Left lung (tissue), 14 donors: ENCODE measurements at places on chromosomes 11 and 22. TPM values are rescaled to one million over a fixed set of nuclear protein-coding genes. Genes with fewer than 3 reads are reported as not detected.

The OR52E8 gene
- not detected for polyA plus RNA-seq

DNA sequence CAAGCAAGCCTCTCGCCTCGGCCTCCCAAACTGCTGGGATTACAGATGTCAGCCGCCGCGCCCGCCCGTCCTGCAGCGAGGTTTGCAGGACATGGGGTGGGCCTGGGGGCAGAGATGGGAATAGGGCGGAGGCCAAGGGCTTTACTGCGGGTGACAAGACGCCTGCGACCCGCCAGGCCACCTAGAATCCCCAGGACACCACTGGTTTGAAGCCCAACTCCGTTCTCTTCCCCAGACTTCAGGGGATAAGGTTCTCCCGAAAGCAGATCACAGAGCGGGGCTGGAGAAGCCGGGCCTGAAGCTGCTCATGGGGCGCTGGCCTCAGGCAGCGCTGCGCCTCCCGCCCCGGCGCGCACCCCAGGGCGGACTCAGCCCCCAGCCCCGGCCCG is 354 bp downstream of the POLR2L start:
- no peak for DNase-seq

GRCh38 chr11:119144825-119145486 is 3.9 kb upstream of the ABCG4 start:
- no peak for DNase-seq

DNA sequence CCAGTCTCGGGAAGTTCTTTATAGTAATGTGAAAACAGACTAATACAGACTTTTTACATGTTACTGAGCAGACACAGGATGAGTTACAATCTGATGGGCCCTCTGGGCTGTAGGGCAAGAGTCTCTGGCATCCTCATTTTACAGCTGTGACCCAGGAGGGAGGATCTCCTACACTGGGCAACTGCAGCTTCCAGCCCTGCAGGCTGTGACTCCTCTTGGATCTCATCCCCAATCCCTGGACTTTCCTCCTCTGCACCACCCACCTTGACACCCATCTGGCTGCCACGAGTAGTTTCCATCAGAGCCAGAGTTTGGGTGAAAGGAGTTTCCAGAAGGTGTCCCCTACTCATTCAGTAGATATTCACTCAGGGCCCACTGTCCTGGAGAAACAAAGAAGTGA is 48.9 kb upstream of the MYEOV start:
- no peak for DNase-seq

The PDGFB gene
- 20.8 TPM for polyA plus RNA-seq

- DNase-seq = peak; percentile 63
Measured at GRCh38 chr11:3091846-3092602, 34.8 kb upstream of the CARS1 start.

GRCh38 chr22:23264610-23265367 is 84.5 kb downstream of the BCR start:
- no peak for DNase-seq

The LYVE1 gene
- polyA plus RNA-seq = 180 TPM

- peak; percentile 56 for DNase-seq
Measured at GRCh38 chr22:19870153-19871022, 15.7 kb upstream of the GNB1L start.

DNA sequence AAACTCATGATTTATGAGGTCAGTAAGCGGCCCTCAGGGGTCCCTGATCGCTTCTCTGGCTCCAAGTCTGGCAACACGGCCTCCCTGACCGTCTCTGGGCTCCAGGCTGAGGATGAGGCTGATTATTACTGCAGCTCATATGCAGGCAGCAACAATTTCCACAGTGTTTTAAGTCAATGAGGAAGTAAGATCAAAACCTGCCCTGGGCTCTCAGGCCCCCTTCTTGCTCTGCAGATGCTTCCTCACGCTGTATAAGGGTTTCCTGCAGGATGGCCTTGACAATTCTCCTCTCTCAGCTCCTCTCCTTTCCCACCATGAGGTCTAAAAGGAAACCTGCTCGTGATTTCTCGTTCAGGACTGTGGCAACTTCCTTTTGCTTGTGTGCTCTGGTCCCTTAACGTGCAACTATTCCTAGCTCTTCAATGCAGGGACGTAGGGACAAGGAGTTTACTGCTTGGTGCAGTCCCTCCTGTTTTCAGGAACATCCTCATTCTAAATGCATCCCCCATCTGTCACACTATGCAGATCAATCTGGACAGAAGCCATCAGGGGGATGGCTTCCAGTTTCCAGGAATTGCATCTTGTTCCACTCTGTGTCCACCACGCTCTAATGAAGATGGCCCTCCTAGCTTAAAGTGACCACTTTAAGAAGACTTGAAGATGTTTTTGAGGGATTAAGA is 64.3 kb upstream of the IGLL5 start:
- no peak for DNase-seq

- DNase-seq = no peak
Measured at GRCh38 chr11:121553389-121553788, 100.6 kb upstream of the SORL1-AS1 start.

- DNase-seq = no peak
Measured at GRCh38 chr11:44319552-44320288, 9.8 kb upstream of the ALX4 start.

- no peak for DNase-seq
Measured at GRCh38 chr11:123482218-123482617, 52.1 kb downstream of the GRAMD1B start.

- no peak for DNase-seq
Measured at GRCh38 chr11:69807106-69807815, 12.0 kb downstream of the FGF3 start.

GRCh38 chr11:75910426-75911145 is 95.6 kb downstream of the UVRAG start:
- no peak for DNase-seq

The CYP2R1 gene
- polyA plus RNA-seq = 26.1 TPM

DNA sequence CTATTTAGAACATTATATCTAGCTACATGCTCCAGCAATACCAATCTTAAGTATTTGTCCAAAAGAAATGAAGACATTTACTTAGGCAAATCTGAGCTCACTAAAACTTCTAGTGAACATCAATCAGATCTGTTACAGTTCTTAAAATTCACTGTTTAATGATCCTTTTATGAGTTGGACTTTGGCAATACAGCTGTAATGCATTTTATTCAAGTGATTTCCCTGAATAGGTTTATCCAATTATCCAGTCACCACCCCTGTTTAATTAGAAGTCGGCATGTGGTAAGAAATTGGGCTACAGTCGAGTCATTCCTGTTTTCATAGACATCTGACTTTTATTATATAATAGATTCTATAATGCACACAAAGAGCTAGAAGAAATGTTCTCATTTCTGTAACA is 1029.0 kb upstream of the TENM4 start:
- DNase-seq = no peak

The VSIG10L2 gene
- not detected for polyA plus RNA-seq

DNA sequence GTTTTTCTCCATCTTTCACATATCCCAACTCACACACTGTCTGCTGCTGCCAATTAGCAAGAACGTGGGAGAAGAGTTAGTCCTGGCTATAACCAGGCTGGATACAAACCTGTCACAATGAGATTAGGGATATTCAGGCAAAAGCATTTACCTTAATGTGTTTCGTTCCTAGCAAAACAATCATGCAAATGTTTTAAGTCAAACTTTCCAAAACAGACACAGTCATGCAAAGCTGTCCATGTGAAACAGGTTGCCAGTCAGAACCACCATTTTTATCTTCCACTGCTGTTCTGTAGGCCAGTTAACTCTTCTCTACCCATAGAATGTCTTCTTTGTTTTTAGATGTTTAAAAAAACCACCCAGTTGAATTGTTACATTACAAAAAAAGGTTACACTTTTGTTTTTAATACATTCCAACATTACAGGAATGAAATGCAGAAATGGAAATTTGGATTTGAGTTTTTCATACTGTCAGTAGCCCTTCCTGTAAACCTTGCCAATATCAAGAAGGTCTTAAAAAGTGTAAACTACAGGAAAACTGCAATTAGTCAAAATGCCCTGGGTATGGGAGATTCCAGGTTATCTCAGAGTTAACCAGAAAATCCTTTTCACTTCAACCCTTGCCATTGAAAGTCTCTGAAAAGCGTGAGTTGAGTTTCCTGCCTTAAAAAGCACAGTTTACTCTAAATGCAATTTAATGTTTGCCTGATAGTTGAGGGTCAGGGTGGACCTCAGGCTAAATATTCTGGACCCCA is 34.2 kb upstream of the LDLRAD3 start:
- DNase-seq = no peak

The DMC1 gene
- 4.2 TPM for polyA plus RNA-seq

DNA sequence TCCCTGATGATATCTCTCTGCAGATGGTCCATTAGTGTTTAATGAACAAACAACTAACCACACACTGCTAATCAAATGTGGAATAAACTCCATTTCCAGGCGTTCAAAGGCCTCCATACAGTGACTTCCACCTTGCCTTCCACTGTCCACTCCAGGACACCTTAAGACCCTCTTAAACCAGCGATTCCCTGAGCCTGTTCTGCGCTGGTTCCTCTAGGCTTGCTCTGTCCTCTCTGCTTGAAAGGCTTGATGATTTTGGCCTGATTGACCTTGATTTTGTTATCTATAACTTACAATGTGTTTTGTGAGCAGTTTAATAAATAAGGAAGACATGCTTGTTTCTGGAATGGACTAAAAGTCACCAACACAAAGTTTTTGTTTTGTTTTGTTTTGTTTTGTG is 12.0 kb downstream of the OVCH2 start:
- DNase-seq = no peak

DNA sequence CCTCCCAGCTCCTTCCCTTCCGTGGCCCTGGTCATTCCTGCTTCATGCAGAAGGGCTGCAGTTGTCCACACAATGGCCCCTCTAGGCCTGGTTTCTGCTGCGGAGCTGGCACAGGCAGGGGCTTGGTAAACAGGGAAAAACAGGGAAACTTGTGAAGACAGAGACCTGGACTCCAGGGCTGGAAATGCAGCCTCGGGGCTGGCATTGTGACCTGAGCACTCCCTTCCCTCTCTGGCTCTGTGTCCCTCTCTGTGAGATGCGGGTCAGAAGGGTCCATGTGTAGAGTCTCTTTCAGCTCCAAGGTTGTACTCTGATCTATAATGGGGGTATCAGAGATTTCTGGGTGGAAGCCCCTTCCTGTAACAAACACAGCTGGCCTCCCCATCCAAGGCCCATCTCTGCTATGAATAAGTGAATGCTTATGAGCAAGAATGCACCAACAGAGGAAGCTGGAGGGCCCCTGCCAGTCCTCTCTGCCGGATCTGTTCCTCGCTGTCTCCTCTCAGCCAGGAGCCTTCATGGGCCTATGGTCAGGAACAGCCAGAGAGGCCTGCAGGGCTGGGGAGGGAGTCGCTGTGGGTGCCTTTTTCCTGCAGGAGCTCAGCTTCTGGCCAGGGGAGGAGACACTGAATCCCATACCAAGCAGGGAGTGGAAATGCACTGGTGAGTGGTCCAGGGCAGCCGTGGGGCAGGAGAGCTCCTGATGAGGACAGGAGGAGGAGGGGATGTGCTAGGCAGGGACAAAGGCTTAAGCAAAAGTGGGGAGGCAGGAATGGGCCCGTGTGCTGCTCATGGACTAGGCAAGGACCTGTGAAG is 6.7 kb upstream of the DERL3 start:
- no peak for DNase-seq

The PTPN5 gene
- polyA plus RNA-seq = 0.67 TPM

DNA sequence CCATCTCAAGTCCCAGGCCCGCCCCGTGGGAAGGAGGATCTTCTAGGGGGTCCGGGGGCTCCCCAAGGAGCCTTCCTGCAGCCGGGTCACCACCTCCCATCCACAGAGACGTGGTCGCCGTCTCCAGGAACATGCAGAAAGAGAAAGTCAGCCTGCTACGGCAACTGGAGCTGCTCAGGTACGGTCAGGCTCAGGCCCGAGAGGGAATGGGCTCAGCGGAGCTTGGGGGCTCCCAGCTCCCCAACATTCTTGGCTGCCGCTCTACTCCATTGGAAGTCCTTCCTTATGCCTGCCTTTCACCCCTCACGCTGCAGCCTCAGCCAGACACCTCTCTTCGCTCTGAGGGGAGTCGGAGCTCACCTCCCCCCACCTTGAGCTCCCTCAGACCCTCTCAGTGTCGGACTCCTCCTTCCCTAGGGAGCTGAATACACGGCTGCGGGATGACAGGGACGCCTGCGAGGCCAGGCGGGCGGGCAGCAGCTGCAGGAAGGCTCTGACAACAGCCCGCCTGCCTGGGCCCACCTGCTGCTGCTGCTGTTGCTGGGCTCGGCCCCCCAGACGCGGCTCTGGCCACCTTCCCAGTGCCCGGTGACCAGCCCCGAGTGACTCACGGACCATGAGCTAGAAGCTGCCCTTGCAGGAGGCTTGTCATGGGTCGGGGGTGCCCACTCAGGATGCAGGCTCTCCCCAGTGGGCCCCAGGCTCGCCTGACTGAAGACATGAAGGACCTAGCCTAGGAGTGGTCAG is 1.5 kb upstream of the CD151 start:
- DNase-seq = peak; percentile 71

DNA sequence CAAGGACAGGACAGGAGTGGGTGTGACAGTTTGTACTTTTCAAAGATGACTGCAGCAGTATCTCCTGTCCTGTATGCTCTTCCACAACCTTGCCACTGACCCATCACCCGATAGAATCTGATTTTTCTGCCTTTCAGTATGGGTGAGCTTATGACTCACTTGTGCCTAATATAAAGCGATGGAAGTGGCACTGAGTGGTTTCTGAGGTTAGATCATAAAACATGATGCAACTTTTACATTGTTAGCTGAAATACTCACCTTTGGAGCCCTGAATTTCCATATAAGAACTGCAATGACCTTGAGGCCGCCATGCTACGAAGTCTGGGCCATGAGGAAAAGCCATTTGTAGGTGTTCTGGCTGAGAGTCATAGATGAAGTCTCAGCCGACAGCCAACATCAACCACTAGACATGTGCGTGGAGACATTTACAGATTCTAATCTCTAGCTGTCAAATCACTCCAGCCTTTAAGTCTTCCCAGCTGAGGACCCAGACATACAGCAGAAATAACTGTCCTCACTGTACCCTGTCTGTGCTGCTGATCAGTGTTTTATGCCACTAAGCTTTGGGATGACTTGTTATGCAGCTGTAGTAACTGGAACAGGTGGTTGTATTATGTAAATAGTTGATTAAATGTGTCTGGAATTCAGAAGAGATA is 105.9 kb upstream of the ARHGAP20 start:
- no peak for DNase-seq

DNA sequence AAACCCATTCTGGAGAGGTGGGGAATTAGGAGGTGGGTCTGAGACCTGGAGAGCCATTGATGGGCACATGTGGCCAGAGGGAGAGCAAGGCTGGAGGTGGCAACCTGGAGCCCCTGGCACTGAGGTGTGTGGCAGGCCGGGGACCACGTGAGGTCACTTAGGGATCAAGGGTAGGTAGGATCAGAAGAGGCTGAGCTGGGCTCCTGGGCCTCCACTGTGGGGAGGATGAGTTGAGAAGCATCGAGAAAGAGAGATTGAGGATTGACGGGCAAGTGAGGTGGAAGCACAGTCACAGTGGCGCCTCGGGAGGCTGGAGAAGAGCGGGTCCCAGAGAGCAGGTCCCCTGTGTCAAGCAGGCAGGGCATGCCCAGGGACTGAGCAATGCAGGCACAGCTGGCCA is 4.1 kb downstream of the GNAZ start:
- no peak for DNase-seq

GRCh38 chr11:117449111-117449693 is 121.5 kb downstream of the CEP164 start:
- no peak for DNase-seq
